ENCODE measurements at places on chromosomes 16 and 17.

GRCh38 chr17:62657690-62658089, 30.2 kb downstream of the MRC2 start:
- DNase-seq: no peak

DNA sequence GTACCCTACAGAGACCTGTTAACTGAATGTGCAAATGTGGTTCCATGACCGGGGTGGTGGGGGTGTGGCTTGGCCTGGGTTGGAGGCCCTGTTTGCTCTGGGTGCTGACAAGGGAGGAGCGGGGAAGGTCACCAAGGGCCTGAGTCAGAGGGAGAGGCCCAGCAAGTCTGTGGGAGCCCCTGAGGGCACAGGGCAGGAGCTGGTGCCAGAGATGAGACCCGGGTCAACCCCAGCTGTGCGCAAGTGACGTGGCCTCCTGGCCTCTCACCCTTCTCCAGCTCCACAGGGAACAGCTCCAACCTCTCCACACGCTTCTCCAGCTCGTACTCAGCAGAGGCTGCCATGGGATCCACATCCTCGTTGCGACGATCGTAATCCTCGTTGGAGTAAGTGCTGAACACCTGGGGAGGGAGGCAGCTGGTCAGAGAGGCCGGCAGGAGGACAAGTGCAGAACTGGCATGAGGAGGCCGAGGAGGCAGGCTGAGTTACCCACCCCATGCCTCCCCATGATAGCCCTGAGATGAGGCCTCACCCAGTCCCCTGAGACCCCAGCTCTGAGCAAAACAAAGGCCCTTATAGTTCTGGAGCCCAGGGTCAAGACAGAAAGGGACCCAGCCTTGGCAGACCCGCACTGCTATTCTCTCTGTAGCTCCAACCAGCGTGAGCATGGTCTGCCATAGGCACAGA, 5.5 kb downstream of the PPP1R9B start:
- no peak for DNase-seq

GRCh38 chr17:79779661-79780365, 1.9 kb downstream of the CBX2 start:
- DNase-seq: no peak

GRCh38 chr16:11543661-11544393, 42.9 kb downstream of the LITAF start:
- no peak for DNase-seq

GRCh38 chr17:74001145-74001544, 202.3 kb upstream of the RPL38 start:
- DNase-seq: no peak

DNA sequence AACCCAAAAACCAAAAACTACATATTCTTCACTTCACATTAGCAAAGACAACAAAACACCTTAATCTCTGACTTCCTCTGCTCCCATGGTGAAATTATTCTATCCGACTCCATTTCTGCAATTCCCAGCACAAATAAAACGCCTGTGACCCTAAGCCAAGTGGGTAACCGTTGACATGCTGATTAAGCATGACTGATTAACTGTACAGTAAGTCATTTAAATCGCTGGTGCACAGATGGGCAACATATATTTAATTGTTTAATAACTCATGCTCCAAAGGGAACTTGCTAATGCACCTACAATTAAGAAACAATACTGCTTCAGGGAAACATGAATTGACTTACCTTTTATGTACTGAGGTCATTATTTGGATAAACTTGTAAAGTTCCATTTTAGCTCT, 436.7 kb downstream of the KIF2B start:
- no peak for DNase-seq

DNA sequence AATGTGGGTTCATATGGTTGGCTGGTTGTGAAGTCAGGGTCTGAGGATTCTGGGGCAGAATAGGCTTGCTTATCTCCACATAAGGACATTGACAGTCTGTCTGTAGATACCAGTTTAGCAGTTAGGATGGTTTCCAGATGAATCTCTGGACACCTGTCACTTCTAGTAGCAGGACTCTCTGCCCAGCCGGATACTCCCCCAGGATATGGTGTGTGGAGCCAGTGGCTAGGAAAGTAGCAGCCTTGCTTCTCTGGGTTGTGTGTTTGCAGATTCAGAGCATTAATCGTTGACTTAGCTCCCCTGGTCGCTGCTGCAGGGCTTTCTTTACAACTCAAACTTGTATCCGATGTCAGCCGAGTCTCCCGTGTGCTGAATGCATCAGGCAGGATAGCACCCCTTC, 45.2 kb downstream of the CLEC16A start:
- DNase-seq: no peak

DNA sequence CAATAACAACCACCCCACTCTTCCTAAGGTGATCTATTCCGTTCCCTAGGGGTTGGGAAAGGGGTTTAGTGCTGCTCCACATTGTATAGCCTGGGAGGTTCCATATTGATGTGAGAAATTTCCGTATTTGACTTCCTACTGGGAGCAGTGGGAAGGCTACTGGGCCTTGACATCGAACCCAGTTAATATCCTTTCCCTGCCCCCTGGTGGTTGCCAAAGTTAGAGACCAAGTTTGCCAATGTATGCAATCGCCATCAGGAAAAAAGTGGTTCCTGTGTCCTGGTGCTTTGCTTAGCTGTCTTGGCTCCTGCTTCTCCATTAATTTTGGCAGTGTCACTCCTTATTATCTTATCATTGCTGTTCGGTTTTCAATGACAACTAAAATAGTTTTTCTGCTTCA, 914.9 kb downstream of the KCNJ2 start:
- no peak for DNase-seq

DNA sequence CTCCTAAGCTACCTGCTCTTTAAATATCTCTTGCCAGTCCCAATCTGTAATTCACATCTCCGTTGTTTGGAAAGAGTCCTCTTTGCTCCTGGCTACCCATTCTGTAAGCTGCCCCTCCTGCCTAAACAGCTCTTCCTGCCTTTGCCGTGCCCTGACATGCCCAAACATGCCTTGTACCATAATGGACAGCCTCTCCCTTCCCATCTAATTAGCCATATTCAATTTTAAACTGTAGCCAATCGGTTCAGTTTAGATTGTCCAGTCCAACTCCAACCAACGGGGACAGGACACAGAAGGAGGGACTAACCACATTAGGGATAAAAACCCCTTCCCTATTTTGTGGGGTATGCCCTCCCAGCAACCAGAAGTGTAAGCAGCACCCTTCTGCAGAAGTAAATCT, 30.6 kb upstream of the CLEC3A start:
- no peak for DNase-seq

DNA sequence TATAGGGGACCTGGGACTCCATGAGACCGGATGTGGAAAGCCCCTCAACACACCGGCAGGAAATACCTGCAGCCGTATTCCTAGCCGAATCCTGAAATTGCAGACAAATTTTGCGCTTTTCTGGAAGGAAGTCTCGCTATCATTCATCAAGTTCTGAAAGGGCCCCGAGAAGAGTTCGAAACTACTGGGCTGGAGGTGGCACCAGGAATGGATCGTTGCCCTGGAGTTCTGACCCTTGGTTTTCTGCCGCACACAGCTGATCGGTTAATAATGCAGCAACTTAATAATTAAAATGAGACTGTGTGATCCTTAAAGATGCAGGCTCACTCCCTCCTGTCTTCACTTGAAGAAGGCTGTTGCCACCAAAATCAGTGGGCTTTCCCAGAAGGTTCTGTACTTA, 55.7 kb upstream of the MRTFB start:
- DNase-seq: no peak
